NCI-H1930 (cell line): ENCODE measurements at places on chromosomes 5 and 9.

GRCh38 chr5:117881426-117882230 is 1106.7 kb downstream of the DTWD2 start:
- DNase-seq = no peak

GRCh38 chr5:114412510-114413171 is 50.8 kb downstream of the KCNN2 start:
- DNase-seq = no peak

DNA sequence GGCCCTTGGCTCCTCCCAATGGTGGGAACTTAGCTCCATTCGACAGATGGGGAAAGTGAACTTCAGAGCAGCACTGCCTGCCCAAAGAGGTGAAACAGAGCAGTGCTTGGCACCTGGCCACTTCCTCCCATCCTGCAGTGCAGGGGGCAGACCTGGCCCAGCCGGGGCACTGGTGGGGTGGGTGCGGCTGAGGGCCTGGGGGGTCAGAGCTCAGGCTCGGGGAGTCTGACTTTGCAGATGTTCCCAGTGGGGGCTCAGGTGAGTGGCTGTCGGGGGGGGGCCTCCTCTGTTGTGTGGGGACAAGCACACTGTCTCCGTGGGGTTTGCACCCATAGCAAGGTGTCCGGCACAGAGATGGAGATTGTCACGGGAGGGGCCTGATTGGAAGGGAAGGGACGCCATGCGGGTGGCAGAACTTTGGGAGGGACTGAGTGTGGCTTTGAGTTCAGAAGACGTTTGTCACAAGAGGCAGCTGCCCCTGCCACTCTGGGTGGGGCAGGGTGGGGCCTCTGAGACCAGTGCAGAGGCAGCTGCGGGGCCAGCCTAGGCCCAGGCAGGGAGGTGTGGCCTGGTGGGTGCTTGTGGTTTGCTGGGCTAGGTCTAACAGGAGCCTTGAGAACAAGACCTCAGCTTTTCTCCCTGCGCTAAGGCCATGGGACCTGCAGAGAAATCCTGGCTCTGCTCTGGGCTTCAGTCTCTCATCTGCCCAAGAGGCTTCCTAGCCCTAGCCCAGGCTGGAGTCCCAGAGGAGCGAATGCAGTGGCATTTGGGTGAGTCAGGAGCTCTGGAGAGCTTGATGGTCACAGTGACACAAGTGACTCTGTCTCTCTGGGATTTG is 2.5 kb downstream of the MYMK start:
- DNase-seq = no peak

DNA sequence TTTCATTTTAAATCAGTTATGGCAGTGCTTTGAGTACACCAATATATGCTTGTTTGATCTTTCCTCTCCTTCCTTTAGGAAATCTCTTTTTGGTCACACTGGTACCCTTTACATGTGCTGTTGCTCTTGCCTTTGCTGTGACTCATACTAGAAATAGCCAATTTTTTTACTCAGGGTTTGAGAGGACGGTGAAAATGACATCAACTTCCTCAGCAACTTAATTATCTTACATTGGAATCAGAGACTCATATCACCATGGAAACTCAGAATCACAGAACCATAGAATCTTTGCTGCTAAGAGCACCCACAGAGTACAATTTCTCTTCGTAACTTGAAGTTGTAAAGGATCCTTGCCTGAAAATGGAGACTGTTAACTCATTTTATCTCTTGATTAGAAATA is 13.8 kb upstream of the ZNF300 start:
- DNase-seq = no peak

- no peak for DNase-seq
Measured at GRCh38 chr5:134127376-134127861, 12.9 kb downstream of the TCF7 start.
